HCEC 1CT (cell line): ENCODE measurements at places on chromosomes 12 and 14.

DNA sequence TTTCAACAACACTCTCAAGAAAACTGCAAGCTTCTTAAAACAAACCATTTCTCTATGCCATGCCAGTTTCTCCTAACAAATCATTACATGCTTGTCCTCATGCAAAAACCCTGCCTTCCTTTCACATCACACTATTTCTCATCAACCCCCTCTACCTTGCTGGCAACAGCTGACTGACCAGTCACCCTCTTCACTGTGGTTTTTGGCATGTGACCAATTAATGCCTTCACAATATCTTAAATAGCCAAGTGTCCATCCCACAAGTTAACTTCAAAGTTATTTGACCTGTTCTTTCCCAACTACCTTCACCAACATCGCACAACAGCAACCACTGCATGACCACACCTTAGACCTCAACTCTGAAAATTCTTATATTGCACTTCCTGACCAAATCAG, 159.6 kb downstream of the CEP128 start:
- DNase-seq = no peak

GRCh38 chr12:2583642-2584401, 210.9 kb upstream of the FKBP4 start:
- DNase-seq = no peak

DNA sequence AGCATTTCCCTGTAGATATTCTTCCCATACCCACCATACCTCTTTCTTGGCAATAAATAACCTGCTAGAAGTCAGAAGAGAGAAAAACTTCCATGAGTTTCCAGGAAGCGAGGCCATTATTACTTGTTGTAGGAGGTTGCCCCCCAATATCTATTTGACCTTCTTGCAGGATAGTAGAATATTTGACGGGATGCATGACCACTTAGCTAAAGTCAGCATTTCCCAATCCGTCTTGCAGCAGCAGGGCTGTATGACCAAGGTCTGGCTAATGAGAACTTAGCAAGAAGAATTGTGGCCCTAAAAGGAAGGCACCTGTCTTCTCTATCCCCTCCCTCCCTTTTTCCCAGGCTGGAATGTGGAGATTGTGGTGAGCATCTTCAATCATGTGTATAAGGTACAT, 51.5 kb downstream of the NINJ2 start:
- DNase-seq = no peak

DNA sequence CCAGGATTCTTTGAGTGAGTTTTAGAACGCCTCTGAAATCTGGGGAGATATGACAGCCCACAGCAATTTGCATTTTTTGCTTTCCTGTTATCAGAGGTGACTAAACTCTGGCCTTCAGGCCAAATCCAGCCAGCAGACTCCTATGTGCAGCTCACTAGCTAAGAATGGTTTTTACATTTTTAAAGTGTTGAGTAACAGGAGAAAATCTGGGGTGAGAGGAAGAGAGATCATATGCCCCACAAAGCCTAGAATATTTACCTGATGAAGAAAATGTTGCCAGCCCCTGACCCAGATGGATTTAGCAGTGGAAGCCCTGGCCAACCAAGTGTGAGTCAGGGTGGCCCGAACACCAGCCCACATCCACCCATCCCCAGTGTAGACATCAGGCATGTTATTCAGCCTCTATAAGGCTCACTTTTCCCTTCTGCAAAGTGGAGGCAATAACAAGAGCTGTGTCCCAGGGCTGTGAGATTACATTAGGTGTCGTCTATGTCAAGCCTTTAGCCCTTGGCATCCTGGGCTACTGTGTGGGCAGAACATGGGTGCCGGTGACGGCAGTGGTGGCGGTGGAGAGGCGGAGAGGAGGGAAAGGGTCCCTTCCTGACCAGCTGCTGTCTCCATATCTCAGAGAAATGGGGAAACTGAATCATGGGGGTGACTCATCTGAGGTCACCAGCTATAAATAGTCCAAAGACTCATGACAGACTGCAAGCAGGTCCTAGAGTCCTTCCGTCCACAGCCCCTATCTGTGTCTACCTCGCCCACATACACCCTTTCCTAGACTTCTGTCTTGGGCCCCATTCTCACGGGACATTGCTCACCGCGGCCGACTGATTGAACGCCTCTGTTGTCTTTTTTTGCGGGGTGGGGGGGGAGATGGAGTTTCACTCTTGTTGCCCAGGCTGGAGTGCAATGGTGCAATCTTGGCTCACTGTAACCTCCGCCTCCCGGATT, 32.6 kb upstream of the CD9 start:
- DNase-seq = peak; percentile 97

DNA sequence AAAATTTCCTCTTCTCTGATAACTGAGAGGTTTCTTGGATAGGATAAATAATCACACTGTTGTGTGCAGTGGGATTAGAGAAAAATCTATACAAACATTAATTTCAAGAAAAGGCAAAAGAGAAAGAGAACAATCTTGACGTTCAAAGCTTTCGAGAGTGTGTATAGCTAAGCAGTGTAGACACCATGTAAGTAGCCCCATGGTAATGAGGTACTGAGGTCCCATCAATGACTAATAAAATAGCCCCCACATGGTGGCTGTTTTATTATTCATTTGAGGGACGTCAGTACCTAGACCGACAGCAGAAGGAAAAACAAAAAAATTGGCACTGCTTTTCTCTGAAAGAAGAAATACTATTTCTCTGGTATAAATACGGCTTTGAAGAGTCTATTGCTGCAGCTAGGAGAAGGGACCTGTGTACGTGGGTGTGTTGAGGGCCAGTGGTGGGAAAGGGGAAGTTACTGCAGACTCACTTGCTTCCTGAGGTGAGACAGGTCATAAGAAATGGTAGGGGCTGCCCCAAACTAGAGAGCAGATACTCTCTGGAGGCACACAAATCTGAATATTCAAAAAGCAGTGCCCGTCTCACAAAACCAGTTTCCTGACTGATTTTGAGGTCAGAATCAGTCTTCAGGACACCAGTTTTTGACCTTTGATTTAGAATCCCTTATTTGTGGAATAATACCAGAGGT, 339.8 kb downstream of the EMP1 start:
- no peak for DNase-seq

DNA sequence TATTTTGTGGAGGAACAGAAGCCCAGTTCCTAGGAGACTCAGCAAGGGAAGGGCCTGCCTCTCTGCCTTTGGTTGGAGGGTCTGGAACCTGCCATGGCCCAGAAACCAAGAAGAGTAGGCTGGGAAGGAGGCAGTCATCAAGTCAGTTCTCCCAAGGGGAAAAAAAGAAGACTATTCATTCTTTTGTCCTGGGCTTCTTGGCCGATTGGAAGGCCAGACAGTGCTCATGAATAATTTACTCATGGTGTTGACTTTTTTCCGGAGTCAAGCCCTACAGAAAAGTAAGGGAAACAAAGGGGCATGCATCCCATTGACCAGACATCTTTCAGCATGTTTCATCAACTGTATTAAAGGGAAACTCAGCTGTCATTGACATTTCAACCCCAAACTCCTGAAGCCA, 168.1 kb downstream of the PRKCH start:
- no peak for DNase-seq

DNA sequence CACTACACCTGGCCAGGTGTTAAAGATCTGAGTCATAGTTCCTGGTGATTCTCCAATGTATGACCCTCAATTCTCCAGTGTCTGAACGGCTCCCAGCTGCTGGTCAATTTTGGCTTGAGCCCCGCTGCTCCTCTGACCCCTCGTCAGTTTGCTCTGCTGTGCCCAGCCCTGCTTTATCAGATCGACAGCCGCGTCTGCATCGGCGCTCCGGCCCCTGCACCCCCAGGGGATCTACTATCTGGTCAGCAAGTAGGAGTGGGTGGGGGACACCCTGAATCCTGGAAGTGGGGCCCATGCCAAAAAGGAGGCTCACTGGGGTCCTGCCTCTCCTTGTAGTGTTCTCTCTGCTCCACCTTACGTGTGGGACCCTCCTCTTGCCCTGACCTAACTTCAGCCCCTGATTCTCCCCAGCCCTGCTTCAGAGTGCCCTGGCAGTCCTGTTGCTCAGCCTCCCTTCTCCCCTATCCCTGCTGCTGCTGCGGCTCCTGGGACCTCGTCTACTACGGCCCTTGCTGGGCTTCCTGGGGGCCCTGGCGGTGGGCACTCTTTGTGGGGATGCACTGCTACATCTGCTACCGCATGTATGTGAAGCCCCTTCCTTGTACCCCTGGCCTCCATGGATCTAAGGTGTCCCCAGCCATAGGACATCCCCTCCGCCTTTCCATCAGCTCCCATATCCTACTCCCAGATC, 5.0 kb downstream of the SLC39A5 start:
- DNase-seq = no peak

- DNase-seq = no peak
Observed at GRCh38 chr14:104323551-104324175, 185.3 kb downstream of the KIF26A start.

DNA sequence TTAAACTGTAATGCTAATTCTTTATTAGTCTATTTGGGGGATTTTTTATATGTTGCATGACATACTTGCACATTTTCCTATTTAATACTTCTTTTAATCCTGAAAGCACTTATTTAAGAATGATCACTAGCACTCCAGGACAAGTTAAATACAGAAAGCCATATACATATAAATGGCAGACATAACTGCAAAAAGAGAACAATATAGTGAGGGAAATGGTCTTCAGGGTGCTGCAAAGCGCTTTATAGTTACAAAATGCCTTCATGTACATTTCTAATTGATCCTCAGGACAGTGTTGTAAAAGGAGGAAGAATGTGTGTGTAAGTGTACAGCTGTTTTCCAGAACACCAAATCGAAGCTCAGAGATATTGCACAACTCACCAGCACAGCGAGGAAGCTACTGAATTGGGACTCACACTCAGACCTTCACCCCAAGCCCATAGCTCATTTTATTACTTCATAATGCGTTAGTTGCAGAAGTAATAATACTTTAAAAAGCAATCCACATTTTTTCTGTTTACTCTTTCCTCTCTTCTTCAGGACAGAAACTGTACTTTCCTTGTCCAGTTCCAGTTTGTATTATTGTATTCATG, 428.2 kb downstream of the RAD51B start:
- peak; percentile 75 for DNase-seq

DNA sequence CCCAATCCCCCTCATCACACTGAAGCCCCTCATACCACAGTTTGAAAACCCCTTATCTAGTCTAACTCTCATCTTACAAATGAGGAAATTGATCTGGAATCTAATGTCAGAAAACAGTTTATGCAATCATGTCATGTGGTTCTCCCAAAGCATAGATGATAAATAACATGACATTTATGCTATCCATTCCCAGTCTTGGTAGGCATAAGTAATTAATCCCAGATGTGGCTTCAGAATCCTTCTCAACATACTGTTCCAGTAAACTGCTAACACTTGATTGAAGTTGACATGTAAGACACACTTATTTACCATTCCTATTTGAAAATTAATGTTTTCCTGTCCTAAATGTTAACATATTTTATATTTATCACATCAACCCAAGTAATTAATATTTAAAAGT, 168.7 kb downstream of the GALC start:
- DNase-seq = no peak

GRCh38 chr12:47824198-47824597, 4.5 kb upstream of the HDAC7 start:
- no peak for DNase-seq

DNA sequence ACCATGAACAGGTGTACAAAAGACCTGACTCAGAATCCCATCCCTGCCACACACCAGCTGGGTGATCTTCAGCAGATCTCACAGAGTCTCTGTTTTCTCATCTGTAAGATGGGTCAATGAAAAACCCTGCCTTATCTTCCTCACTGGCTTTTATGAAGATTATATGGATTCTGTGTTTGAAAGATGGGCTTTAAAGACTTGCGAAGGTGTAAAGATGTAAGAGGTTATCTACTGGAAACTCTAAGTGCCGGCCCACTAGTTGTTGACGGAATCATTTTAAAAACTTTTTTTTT, 15.3 kb upstream of the ANKRD33 start:
- no peak for DNase-seq

GRCh38 chr14:99940064-99940463, 125.2 kb upstream of the EVL start:
- DNase-seq = no peak

- no peak for DNase-seq
Observed at GRCh38 chr12:497501-498160, 37.9 kb downstream of the B4GALNT3 start.

- no peak for DNase-seq
Observed at GRCh38 chr14:66477567-66477966, 8.6 kb upstream of the CCDC196 start.

DNA sequence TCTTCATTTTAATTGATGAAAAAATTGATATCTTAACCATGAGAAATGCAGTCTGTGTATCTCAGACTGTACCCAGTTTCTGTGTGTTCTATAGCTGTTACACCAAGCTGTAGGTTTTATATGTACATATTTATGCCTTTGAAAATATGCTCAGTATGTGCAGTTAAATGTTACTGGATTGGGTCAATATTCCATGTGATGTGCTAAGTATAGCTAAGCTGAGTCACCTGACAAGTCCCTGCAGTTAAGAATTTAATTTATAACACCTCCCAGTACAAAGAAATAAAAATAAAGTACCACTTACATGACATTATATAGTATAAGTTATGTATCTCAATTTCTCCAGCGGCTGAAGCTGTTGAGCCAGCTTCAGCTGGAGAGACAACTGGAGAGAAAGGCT, 984.0 kb downstream of the GALC start:
- DNase-seq = no peak

- DNase-seq = no peak
Observed at GRCh38 chr12:12214201-12214600, 52.6 kb downstream of the LRP6 start.

DNA sequence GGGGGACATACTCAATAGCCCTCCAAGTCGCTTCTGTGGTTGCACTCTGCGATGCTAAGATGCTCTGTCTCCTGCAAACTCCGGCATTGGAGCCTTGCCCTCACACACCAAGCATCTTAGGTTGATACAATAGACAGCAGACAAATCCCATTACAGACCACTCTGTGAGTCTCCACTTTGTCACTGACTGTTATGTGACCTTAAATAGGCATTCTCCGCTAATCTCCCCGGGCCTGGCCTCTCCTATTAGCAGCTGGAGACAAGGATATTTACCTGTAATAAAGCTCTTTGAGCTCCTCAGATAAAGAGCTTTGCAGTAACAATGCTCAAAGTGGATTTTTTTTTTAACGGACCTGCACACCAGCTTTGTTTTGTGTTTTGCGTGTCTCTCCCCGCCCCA, 479.7 kb upstream of the TBX3 start:
- no peak for DNase-seq

DNA sequence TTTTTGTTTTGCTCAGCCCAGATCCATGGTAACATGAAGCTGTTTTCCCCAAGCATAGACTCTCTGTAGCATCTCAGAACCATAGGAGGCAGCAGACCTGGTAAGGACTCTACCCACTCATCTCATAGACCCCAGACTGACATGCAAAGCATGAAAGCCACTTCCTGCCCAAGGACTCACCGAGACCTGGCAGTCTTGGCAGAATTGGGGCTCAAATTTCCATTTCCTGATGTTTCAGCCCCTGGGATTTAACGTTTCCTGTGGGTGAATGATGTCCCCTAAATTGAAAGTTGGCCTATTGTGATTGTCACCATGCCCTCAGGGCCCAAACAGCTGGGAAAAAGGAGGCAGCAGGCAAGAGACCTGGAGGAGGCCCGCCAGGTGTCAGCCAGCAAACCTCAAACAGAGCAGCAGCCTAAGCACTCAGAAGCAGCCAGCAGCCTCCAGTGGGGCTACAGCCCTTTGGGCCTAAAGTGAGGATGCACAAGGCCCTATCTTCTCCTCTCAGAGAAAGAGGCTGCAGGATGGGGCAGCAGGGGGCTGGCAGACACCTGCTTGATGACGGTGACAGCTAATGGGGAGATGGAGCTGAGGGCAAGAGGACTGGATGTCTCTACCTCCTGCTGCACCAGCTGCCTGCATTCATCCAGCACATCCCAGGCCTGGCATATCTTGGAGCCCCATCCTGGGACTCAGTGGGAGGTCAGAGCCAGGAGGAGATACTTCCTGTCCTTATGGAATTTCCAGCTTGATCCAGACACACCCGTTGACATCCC, 8.5 kb downstream of the KRT85 start:
- DNase-seq = no peak

- no peak for DNase-seq
Observed at GRCh38 chr14:31212893-31213292, 5.3 kb upstream of the HECTD1 start.
